ENCODE measurements at places on chromosomes 16 and 17.

DNA sequence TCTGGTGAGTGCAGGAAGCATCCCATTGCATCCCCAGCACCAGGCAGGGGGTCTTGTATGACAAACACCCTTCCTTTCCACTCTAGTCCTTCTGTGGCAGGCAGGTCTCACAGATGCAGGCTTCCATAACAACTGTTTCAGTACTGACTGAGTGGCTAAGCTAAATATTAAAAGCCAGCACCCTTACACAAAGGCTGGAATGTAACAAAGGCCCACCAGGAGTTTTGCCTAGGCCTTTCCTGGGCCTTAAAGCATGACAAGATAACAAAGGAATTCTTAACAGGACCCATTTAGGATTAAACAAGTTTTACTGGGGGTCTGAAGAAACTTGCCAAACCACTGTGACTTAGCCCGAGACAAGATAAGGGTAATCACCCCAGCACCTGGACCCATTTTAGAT is 228.9 kb upstream of the RPL38 start:
- no peak for DNase-seq

DNA sequence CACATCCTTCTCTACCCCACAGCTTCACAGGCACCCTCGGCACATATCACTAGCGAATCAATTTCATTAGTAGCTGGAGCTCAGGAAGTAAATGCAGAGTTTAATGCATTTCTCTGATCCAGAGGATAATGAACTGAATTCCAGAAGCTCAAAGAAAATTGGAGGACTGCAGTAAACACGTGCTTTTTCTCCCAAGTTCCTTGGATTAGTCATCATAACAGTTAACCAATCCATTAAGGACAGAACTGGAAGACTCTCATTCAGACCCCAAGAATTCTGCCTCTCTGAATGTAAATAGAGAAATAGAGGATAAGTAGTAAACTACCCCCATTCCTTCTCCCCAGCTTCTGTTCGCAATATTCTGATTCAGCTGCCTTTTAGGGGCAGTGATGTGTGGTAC is 40.7 kb downstream of the DUSP14 start:
- no peak for DNase-seq

- no peak for DNase-seq
These were observed 446.0 kb upstream of the GOT2 start for GRCh38 chr16:59180083-59180476.

DNA sequence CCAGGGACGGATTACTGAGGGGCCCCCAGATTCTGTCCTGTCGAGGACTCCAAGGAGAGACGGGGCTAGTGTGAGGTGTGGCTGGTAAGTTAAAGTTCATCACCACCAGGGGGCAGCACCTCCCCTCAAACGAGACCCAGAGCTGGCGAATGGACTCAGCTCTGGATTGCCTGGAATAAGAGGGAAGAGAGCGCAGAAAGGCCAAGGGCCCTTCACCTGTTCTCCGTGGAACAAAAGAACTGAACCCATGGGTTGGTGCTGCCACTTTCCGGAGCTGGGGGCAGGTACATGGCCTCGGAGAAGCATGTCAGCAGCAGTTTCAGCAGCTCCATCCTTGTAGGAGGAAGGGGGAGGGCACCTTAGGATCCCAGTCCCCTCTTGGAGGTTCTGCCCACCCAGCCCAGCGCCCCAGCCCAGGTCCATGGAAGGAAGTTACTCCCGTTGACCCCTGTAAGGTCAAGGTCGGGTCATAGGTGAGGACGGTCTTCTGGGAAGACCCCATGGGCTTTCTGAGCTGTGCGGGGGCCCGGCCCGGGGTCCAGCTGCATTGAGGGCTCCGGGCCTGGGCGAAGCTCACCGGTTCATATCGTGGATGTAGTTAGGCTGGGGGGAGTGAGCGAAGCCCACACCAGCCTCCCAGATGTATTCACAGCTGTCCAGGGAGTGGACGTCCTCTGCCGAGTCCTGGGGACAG is 10.8 kb downstream of the HID1 start:
- peak; percentile 80 for DNase-seq

GRCh38 chr17:13837417-13837816 is 231.9 kb upstream of the COX10 start:
- DNase-seq: no peak

DNA sequence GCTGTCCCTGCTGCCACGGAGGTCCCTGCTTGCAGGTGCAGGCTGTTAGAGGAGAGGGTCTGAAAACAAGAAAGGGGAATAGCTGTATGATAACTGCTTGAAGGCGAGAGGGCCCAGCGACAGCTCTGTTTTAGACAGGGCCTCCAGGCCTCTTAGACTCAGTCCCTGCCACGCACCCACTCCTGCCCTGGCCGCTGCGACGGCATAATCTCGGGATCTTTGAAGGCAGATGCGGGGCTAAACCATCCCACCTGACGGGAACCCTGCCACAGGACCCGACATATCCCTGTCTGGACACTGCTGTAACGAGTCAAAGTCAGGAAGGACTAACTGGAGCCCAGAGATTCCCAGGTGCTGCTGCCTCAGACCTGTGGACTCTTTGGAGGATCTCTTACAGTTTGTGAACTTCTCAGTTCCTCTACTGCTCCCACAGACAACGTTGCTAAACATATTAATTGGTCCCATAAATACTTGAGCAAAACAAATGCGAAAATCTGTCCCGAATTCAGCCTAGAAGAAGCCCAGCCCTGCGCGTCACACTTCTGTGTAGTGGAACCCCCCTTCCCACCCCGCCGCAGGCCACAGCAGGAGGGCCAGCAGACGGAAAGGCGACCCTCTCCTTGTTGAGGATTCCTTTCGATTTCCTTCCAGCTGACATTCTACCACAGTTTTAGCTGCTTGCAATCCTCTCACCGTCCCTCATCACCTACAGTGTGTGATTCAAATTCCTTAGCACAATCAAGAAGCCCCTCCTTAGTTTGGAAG is 998 bp upstream of the TMEM11 start:
- DNase-seq: no peak

DNA sequence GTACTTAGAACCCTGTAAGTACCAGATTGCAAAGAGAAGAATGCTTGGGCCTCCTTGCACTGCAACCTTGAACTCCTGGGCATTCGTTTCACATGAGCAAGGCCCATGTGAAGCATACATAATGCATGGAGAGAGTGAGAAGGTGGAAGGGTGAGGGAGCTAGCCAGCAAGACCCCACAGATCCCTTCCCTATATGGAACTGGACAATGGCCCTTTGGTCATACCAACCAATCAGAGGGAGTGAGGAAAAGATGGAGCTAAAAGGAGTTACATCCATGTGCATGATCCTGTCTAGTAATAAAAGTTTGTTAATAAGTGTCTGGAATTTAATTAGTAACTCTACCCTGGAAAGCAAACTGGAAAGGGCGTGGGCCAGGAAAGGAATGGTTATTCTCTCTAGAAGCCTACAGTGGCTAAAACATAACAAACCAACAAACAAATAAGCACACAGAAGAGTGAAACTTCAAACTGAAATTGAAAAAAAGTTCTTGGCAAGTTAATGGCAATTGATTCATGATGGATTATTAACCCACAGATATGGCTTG is 29.6 kb downstream of the DNAH3 start:
- no peak for DNase-seq

DNA sequence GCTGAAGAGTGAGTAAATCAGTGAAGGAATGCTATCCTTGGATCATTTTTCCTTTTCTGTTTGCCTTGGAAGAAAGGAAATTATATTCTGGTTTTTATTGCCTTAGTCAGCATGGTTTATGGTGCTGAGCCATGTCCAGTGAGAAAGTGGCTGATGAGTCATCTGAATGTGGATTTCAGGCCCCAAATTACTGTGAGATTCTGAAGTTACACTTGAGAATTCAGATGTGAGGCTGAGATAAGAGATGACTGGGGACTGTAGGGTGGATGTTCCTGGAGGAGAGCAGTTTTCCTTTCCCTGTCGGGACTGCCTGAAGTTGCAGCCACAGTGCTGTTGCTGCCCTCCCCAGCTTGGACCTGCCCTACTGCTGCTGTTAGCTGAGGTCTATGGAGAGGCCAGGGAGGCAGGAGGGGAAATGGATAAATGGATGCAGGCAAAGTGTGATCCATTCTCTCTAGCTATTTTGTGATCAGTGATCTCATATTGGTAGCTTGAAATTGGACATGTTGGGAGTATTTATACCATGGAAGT is 4.2 kb upstream of the MAP3K14 start:
- no peak for DNase-seq

DNA sequence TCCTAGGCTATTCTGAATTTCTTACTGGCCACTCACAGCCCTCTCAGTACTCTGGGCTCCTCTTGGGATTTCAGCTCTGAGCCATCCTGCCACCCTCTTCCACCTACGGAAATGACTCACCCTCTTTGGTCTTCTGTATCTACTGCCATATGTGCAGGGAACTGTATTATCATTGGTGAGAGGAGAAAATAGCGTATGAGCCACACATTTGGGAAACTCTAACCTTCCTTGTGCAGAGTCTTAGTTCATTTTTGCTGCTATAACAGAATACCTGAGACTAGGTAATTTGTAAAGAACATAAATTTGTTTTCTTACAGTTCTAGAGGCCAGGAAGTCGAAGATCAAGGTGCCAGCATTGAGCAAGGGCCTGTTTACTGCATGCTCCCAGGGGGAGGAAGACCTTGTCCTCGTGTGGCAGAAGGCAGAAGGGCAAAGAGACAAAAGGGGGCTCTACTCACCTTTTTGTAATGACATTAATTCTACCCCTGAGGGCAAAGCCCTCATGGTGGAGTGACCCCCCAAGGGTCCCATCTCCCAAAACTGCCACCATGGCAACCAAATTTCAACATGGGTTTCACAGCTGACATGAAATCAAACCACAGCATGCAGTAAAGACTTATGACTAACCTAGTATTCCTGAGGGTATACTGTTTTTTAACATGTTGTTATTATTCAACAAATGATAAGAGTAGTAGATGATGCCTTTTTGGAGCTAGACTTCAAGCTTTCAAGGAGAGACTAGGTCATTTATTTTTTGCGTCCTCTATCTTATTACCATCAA is 191.8 kb downstream of the PRKCA start:
- no peak for DNase-seq

GRCh38 chr17:48192321-48192731 is 84.8 kb downstream of the SNX11 start:
- no peak for DNase-seq

GRCh38 chr16:75385507-75386152 is 47.7 kb downstream of the CFDP1 start:
- DNase-seq: no peak

DNA sequence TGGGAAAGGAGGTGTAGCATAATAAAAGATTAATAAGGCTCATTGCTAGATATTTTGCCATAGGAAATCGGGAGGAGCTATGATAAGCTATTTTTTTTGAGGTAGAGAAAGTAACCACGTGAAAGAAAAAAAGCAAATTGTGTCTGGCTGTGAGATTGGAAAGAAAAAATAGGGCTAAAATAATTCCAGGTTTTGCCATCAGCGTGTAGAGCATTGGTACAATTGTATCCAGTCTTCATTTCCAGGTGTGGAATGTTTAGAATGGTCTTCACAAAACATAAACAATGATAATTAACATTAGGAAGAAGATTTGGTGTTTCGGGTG is 1.1 kb downstream of the TANC2 start:
- no peak for DNase-seq

GRCh38 chr16:52398491-52398960 is 148.4 kb downstream of the TOX3 start:
- no peak for DNase-seq

GRCh38 chr17:54662978-54663876 is 237.4 kb upstream of the TOM1L1 start:
- no peak for DNase-seq

DNA sequence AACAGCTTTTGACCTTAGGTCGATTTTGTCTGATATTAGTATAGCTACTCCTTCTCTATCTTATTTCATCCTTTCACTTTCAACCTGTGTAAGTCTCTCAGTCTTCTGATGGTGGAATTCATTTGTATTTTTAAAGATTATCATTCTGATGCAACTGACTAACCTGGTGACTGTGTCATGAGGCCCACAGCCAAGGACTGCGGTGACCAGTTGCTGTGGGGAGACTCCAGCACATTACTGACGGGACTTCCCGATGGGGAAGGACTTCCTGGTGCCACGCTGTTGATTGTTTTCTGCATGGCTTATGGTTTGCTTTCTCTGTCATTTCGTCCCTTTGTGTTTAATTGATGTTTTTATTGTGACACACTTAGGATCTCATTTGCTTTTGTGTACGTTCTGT is 34.2 kb downstream of the RMI2 start:
- peak; percentile 30 for DNase-seq

DNA sequence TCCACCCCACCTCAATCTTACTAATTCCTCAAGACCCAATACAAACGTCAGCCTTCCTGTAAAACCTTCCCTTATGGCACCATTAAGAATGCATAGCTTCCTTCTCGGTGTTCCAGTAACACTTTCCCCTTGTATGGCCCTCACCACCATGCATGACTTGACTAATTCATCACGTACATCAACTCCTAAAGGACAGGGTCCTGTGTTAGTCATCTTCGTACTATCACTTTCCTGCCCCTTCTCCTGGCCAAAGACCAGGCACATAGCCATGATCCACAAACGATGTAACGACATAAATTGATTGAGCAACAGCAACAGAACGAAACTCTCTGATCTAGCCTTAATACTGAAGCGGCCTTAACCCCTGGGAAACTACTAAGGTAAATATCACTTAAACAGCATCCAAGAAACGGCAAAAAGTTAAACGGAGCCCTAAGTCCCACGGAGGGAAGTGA is 612 bp downstream of the PSMD12 start:
- no peak for DNase-seq

DNA sequence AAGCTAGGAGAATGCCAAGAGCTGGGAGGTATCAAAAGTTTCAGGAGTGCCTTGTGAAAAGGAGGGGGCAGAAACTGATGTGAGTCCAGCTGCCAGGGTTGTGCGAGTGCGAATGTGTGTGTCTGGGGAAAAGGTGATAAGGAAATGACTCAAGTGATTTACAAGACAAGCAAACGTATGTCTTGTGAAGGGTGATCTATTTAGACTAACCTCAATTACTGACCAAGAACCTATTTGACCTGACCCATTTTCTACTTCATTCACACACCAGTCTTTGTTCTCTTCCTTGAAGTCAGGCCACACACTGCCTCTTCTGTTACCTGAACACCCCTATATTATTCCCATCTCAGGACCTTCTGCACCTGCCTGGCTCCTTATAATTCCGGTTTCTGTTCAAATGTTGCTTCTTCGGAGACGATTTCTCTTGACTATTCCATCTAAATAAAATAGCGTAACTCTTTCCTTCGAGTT is 1.0 kb downstream of the GDE1 start:
- no peak for DNase-seq

GRCh38 chr17:71071041-71071440 is 901.7 kb downstream of the KCNJ2 start:
- no peak for DNase-seq

GRCh38 chr17:29115961-29116803 is 64.0 kb downstream of the MYO18A start:
- no peak for DNase-seq
